A549 treated with dexamethasone at 1 μM for 4 hours (cell line): ENCODE measurements at places on chromosomes 11 and 22. TPM values are rescaled to one million over a fixed set of nuclear protein-coding genes. Genes with fewer than 3 reads are reported as not detected.

The ANO9 gene
- 0.52 to 1.2 TPM (median 0.66 TPM) in 5 replicates for total RNA-seq

The KCTD14 gene
- total RNA-seq: 1.6 to 1.9 TPM (median 1.6 TPM) in 5 replicates

The APOL4 gene
- total RNA-seq: 0.02 to 0.14 TPM in 2 of 5 replicates, not detected in the others

The TREH gene
- total RNA-seq: not detected in 5 replicates

The OR8D4 gene
- total RNA-seq: not detected in 5 replicates
